Tibial nerve (tissue), 4 donors: ENCODE measurements at places on chromosomes 5 and 9. TPM values are rescaled to one million over a fixed set of nuclear protein-coding genes. Genes with fewer than 3 reads are reported as not detected.

DNA sequence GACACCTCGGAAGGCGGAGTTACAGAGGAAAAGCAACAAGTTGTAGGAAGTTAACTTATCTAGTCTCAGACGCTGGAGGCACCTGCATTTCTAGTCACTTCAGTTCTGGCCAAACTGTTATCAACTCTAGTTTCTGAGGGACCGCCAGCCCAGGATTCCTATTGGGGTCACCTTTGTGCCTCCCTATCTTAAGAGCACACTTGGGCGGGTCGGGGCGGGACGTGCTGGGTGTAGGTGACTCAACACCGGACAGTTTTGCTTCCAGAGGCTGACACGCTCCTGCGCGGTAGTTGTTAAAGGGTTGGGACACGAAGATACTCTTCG is 679 bp upstream of the KDM4C start:
- H3K36me3 ChIP-seq, result no peaks in the 10 kb centered on the region
- peak overlapping the region; percentile 97 for H3K27ac ChIP-seq
- no peak for DNase-seq
- peaks cover 29% of the 10 kb centered on the region for H3K4me1 ChIP-seq

Gene IFNA2
- not detected for total RNA-seq

Gene SPATA31C1
- not detected for total RNA-seq

- H3K27me3 ChIP-seq, result no peaks in the 10 kb centered on the region
- DNase-seq, result no peak
Measured at GRCh38 chr9:86202338-86202882, 57.0 kb downstream of the C9orf153 start.

DNA sequence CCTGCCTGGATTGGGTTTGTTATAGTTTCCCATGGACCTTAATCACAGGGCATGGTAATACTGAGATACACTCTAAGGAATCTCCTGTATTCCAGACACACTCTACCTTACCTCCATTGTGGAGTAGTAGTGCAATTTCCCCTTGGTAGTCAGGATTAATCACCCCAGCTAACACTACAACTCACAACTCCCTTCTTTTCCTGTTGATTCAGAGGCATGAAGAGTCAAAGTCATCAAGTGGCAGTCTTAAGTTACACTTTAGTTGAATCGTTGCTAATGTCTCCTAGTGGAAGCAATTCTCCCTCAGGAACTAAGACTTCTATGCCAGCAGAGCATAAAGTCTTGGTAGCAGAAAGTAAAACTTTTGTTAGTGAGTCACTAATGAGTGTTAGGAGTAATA is 122.7 kb upstream of the APC start:
- H3K4me1 ChIP-seq, result no peaks in the 10 kb centered on the region
- H3K4me3 ChIP-seq, result no peak overlapping the region
- no peaks in the 10 kb centered on the region for H3K36me3 ChIP-seq
- H3K27me3 ChIP-seq, result no peaks in the 10 kb centered on the region
- DNase-seq, result no peak
- H3K27ac ChIP-seq, result no peak overlapping the region

DNA sequence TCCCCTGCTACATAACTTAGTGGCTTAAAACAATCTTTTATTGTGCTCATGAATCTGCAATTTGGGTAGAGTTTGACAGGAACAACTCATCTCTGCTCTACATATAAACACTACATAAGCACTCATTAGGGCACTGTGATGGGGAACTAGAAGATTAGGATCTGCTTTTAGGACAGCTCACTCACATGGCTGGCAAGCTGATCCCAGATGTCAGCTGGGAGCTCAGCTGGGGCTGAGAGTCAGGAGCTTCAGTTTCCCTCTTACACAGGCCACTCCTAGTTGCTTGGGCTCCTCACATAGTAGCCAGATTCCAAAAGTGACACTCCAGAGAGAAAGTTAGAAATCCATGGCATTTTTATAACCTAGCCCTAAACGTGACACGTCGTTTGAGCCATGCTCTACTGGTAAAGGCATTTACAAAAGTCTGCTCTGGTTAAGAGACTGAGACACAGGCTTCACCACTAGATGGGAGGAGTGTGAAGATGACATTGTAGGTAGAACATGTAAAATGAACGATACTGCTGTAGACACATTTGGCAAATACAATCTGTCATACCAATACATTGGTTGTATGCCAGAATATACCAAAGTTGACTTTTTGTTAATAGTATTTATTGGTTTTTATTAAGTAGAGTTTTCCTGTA is 23.6 kb downstream of the SCAI start:
- DNase-seq, result no peak
- no peak overlapping the region for H3K27ac ChIP-seq
- H3K36me3 ChIP-seq, result no peaks in the 10 kb centered on the region
- H3K4me3 ChIP-seq, result no peak overlapping the region

GRCh38 chr5:120122703-120123102 is 341.4 kb upstream of the PRR16 start:
- no peaks in the 10 kb centered on the region for H3K27me3 ChIP-seq
- no peak overlapping the region for H3K4me3 ChIP-seq
- no peak overlapping the region for H3K27ac ChIP-seq
- no peaks in the 10 kb centered on the region for H3K4me1 ChIP-seq
- H3K36me3 ChIP-seq, result no peaks in the 10 kb centered on the region
- DNase-seq, result no peak

Gene GPBP1
- total RNA-seq, result 79.5 TPM

DNA sequence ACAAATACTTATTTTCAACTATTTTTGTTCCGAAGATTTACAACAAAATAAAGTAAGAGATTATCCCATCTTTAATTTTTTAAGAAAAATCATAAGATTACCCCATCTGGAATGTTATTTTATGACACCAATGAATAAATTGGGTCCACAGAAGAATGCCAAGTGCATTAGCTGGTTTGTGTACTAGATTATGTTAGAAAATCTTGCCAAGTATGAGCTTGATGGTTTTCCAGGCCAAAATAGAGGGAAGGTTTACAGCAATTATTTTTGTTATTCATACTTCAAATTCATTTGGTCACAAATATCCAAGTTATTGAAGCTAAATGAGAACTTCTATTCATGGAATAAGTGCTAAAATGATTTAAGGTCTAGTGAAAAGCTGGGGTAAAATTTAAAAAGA is 109.4 kb upstream of the DMRTA1 start:
- no peak for DNase-seq
- H3K4me1 ChIP-seq, result peaks cover 2% of the 10 kb centered on the region
- H3K36me3 ChIP-seq, result no peaks in the 10 kb centered on the region

GRCh38 chr5:113507601-113508000 is 5.9 kb upstream of the YTHDC2 start:
- no peaks in the 10 kb centered on the region for H3K4me1 ChIP-seq
- no peaks in the 10 kb centered on the region for H3K27me3 ChIP-seq
- H3K36me3 ChIP-seq, result no peaks in the 10 kb centered on the region
- no peak overlapping the region for H3K27ac ChIP-seq
- DNase-seq, result no peak

GRCh38 chr9:134190232-134191121 is 26.1 kb upstream of the RNU6ATAC start:
- H3K4me1 ChIP-seq, result peaks cover 6% of the 10 kb centered on the region
- H3K4me3 ChIP-seq, result no peak overlapping the region
- peak; percentile 5 for DNase-seq
- H3K27ac ChIP-seq, result no peak overlapping the region

DNA sequence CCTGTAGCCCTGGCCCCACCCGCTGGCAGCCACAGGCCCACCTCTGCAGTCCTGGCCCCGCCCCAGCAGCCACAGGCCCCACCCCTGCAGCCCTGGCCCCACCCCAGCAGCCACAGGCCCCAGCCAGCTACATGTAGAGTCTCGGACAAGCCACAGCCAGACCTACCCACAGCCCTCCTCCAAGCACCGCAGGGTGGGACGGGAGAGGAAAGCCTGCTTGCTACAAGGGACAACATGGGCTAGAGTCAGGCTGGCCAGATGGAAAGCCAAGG is 49.5 kb upstream of the SARDH start:
- H3K36me3 ChIP-seq, result no peaks in the 10 kb centered on the region
- H3K27me3 ChIP-seq, result no peaks in the 10 kb centered on the region
- no peak overlapping the region for H3K4me3 ChIP-seq
- peaks cover 28% of the 10 kb centered on the region for H3K4me1 ChIP-seq

- no peak overlapping the region for H3K4me3 ChIP-seq
- no peak for DNase-seq
- peaks cover 4% of the 10 kb centered on the region for H3K27me3 ChIP-seq
- H3K36me3 ChIP-seq, result no peaks in the 10 kb centered on the region
- H3K27ac ChIP-seq, result no peak overlapping the region
Measured at GRCh38 chr5:759111-759751, 25.3 kb downstream of the ZDHHC11B start.

Gene PFN3
- not detected for total RNA-seq

Gene TMEFF1
- total RNA-seq, result not detected

Gene BARHL1
- not detected for total RNA-seq

Gene NPR3
- total RNA-seq, result 10.8 TPM

- DNase-seq, result no peak
- H3K4me3 ChIP-seq, result no peak overlapping the region
- H3K36me3 ChIP-seq, result no peaks in the 10 kb centered on the region
- peaks cover 13% of the 10 kb centered on the region for H3K4me1 ChIP-seq
- no peaks in the 10 kb centered on the region for H3K27me3 ChIP-seq
Measured at GRCh38 chr5:112159435-112159834, 259.6 kb downstream of the EPB41L4A start.

GRCh38 chr5:126544087-126544740 is 50.8 kb downstream of the ALDH7A1 start:
- no peaks in the 10 kb centered on the region for H3K4me1 ChIP-seq
- no peak for DNase-seq
- no peak overlapping the region for H3K4me3 ChIP-seq
- no peaks in the 10 kb centered on the region for H3K27me3 ChIP-seq

DNA sequence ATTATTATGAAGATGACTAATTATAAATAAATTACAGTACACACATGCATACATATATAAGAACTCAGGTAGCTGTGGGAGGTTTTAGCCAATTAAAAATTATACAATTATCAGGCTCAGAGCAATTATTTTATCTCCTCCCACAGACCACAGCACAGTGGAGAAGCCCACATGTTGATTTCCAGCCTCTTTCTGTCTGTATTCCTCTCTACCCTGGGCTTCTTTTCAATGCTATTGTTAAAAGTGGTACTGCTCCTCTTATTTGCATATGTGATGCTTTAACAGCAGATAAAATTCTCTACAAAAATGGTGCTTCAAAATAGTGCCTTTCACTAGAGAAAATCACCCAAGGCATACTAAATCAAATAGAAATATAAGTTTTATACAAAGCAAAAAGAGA is 218.7 kb downstream of the NFIB start:
- no peaks in the 10 kb centered on the region for H3K36me3 ChIP-seq
- H3K4me1 ChIP-seq, result no peaks in the 10 kb centered on the region
- H3K27me3 ChIP-seq, result no peaks in the 10 kb centered on the region
- DNase-seq, result no peak

- peaks cover 24% of the 10 kb centered on the region for H3K27me3 ChIP-seq
- no peaks in the 10 kb centered on the region for H3K36me3 ChIP-seq
- peaks cover 25% of the 10 kb centered on the region for H3K4me1 ChIP-seq
- no peak overlapping the region for H3K27ac ChIP-seq
- no peak overlapping the region for H3K4me3 ChIP-seq
Measured at GRCh38 chr5:69489246-69489645, 3.3 kb upstream of the OCLN start.

GRCh38 chr5:74560245-74560644 is 80.3 kb downstream of the ENC1 start:
- H3K4me3 ChIP-seq, result no peak overlapping the region
- H3K27me3 ChIP-seq, result no peaks in the 10 kb centered on the region
- H3K27ac ChIP-seq, result no peak overlapping the region
- no peak for DNase-seq
- H3K4me1 ChIP-seq, result no peaks in the 10 kb centered on the region

DNA sequence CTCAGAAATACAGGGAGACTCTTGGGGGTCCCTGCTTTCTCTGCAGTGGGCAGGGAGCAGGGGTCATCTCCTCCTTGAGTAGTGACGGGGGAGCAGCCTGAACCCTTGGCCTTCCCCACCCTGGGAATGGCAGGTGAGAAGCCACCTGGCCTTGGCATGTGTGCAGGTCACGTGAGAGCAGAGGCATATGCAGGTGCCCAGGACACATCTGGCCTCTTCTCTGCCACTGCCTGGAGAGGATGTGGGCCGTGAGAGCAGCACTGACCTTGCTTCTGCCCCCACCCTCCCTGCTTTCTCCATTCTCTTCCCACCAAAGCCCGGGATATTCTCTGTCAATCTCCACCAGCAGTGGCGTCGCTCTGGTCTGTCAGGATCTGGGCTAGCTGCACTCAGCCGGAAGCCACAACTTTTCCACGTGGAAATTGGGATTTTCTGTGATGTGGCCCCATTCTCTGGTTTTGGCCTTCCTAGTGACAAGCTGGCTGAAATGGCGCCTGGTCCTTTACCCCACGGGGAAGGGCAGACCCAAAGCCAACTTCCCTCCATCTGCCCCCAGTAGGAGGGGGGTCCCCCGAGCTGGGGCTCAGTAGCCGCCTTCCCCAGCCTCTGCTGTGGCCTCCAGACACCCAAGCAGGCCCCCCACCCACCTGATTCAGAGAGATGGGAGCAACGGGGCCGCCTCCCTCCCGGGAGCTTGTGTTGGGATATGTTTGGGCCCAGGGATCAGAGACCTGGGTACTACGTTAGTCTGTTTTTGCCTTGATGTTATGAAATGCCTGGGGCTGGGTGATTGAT is 70.4 kb upstream of the FCN1 start:
- no peaks in the 10 kb centered on the region for H3K36me3 ChIP-seq
- H3K27me3 ChIP-seq, result no peaks in the 10 kb centered on the region
- H3K4me3 ChIP-seq, result no peak overlapping the region

GRCh38 chr9:127520941-127521918 is 69.9 kb downstream of the LRSAM1 start:
- H3K27ac ChIP-seq, result peak overlapping the region; percentile 84
- no peak for DNase-seq
- peaks cover 33% of the 10 kb centered on the region for H3K4me1 ChIP-seq
- H3K27me3 ChIP-seq, result no peaks in the 10 kb centered on the region

Gene GKAP1
- 12.0 TPM for total RNA-seq

Gene PTPN3
- total RNA-seq, result 1.6 TPM

DNA sequence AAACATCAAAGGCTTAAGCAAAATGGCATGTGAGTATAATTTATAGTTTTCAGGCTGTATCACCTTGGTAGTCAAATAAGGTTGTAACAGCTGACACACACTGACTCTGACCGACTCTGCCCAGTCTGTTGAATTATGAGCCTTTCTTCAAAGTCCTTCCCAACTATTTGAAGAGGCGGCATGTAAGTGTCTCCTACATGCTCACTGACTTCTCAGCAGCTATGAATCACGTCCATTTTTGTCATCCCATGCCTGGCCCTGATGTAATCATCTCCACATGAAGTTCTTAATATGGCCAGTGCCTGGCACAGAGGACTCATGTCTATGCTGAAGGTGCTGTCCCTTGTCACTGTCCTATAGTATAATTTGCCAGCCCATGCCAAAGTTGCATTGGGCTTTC is 5.1 kb upstream of the PTBP3 start:
- H3K27me3 ChIP-seq, result no peaks in the 10 kb centered on the region
- H3K4me3 ChIP-seq, result no peak overlapping the region
- H3K4me1 ChIP-seq, result no peaks in the 10 kb centered on the region
- H3K36me3 ChIP-seq, result no peaks in the 10 kb centered on the region

- no peak overlapping the region for H3K4me3 ChIP-seq
- no peaks in the 10 kb centered on the region for H3K4me1 ChIP-seq
- no peak overlapping the region for H3K27ac ChIP-seq
- H3K27me3 ChIP-seq, result no peaks in the 10 kb centered on the region
- no peak for DNase-seq
Measured at GRCh38 chr9:81237565-81238231, 451.6 kb downstream of the TLE1 start.

Gene FAM151B
- total RNA-seq, result 1.8 TPM

Gene BTNL3
- total RNA-seq, result not detected
